ENCODE measurements at places on chromosomes 16 and 17.

DNA sequence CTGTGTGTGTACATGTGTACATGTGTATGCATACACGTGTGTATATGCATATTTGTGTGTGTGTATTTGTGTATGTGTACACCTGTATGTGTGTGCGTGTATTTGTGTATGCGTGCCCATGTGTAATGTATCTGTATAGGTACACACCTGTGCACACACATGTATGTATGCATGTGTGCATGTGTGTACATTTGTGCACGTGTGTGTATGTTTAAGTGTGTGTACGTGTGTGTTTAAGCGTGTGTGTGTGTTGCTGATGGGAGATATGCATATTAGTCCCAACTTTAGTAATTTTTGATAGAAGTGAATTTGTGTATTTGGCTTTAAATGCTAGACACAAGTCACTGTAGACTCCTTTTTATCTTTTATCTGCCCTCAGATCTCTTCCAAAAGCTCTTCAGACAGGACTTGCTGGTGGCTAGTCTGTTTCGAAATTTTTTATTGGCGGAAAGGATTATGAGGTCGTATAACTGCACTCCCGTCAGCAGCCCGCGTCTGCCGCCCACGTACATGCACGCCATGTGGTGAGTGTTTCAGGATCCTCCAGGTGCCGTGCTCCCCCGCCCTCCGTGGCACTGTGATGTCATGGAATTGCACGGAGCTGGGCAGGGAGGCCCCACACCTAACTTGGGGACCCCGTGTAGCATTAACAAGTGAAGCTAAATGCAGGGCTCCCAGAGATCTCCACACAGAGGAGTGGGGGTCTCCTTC, 168.8 kb upstream of the CHMP6 start:
- DNase-seq = no peak

DNA sequence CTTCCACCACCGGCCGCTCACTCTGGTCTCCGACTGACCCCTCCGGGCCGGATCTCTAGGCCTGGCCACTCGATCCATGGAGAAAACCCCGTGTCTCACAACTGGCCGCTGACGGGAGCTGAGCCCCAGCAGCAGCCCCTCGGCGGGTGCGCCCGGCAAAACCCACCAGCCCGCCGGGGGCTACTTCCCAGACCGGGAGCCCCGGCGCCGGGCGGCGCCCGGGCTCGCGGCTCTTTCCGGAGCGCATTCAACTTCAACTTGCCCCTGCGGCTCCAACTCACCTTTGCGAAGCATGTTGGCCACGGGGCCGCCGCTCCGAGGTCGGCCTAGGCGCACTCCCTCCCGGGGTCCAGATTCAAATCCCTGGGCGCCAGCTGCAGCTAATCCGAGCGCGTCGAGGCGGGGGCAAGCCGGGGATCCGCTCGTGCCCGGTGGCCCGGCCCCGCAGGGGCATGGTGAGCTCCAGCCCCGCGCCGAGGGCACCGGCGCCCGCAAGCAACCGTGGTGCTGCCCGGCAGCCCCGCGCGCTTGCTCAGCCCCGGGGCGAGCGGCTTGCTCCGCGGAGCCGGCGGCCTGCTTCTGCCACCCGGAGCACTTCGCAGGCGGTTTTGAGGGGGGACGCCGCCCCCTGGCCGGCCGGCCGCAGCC, 438 bp downstream of the RTN4RL1 start:
- DNase-seq = no peak

GRCh38 chr17:18187821-18188761, 4.5 kb downstream of the ALKBH5 start:
- DNase-seq = no peak

DNA sequence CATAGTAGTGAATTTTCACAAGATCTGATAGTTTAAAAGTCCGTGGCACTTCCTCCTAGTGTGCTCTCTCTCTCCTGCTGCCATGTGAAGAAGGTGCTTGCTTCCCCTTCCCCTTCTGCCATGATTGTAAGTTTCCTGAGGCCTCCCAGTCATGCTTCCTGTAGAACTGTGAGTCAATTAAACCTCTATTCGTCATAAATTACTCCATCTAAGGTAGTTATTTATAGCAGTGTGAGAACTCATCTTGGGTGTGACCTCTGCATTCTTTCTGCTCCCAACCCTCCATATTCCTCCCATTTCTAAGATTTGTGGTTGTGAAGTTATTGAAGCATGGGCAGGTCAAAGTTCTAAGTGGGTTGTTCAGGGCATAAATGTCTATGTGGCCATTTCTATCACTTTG, 62.1 kb upstream of the ADAMTS18 start:
- DNase-seq = no peak

- DNase-seq = no peak
Observed at GRCh38 chr16:77850636-77851333, 62.4 kb downstream of the VAT1L start.

GRCh38 chr17:62614142-62614541, 13.3 kb upstream of the MRC2 start:
- no peak for DNase-seq

- DNase-seq = no peak
Observed at GRCh38 chr17:49459401-49459984, 35.6 kb upstream of the NGFR start.

GRCh38 chr17:76927577-76927976, 59.4 kb downstream of the MGAT5B start:
- DNase-seq = no peak

DNA sequence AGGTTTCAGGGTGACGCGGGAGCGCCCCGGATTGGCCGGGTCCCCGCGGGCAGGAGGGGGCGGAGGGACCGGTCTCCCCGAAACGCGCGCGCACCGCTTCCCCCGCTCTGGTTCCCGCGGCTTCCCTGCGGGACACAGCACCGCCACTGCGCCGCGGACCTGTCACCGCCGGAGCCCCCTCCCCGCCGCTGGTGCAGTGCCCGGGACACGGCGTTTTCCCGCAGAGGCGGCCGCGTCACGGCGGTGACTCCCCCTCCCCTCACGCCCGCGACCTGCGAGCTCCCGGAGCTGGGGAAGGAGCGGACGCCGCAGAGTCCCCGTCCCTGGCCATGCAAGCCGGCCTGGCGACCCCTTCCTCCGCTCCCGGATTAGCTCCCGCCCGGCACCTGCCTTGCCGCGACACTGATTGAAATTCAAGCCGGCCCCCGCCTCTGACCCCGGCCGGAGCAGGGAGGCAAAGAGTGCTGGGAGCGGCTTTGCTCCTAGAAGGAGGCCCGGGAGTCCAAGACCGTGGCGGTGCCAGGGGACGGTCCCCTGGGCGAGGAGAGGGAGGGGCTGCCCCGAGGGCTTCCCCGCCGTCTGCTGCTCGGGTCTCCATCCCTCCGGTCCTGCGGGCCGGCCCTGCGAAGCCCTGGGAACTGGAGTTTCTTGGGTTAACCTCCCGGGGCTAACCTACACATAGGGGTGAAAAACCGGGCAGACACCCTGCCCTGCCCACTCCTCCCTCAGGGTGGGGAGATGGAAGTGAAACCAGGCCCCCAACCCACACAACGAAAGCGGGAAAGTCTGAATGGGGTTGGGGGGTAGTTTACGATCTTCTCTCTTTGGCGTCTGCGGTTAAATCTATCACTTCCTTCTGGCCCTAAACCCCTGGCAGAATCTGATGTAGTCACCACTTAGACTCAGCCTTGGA, 1.0 kb downstream of the RHBDL3 start:
- no peak for DNase-seq

GRCh38 chr17:55811536-55811935, 60.7 kb downstream of the PCTP start:
- DNase-seq = no peak

DNA sequence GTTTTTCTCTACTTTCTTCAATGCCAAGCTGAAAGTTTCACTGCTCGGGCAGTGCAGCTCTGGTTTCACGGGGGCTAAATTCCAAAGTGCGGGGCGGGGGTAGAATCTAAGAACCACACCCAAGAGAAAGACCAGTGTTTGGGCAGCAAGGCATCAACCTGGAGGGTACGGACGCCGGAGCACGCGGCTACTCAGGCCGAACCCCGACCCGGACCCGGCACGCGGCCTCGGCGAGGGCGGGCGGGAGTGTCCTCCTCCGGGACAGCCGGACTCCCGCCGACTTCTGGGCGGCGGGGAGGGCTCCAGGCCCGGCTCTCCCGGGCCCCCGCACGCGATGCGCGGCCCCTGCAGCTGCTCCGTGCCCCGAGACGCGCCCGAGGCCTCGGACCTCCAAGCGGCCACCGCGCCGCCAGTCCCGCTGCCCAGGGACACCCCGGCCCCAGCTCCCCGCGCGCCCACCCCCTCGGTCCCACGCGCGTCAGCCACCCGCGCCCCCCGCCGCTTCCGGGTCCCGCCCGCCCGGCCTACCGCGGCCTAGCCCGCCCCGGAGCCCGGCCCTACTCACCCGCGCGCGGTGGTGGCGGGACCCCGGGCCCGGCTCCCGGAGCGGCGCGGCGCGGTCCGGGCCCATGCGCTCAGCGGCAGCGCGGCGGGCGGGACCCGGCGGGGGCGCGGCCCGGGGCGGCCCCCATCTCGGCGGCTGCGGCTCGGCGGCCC, 561 bp downstream of the AXIN1 start:
- no peak for DNase-seq

- DNase-seq = no peak
Observed at GRCh38 chr16:61968242-61969076, 67.8 kb downstream of the CDH8 start.

DNA sequence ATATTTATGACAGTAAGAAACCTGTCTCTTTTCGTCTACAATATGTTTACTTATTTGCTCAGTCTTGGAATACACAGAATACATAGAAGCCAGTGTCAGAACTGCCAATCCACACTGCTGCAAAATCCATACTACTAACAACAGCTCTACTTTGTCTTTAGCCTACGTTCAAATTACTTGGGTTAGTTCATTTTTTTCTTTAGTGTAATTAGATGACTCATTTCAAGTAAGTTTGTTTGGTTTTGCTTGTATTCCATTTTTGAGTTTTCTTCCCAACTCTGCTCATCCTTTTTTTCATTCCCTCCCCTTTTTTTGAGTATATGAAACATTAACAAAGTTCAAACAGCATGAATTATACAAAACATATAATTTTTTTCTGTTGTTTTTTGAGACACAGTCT, 16.9 kb downstream of the CMC2 start:
- DNase-seq = no peak

DNA sequence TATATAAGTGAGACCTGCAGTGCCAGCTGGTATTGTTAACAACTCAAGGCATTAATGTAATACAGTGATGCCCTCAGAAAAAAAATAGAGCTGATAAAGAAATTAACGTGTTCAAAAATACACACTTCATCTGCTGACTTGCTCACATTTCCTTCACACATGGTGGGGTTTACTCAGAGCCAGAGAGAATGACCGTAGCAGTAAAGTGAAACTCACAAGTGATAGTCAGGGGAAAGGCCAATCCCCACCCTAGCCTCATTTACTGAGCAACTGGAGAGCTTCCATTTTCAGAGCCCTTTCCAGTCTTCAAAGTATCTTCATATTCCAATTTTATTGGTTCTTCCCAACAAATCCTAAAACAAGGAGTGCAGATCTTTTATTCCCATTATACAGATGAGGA, 74.0 kb upstream of the HLF start:
- no peak for DNase-seq

GRCh38 chr17:41777574-41778188, 8.8 kb downstream of the JUP start:
- no peak for DNase-seq

GRCh38 chr17:37701496-37701898, 43.4 kb downstream of the HNF1B start:
- DNase-seq = peak; percentile 19

- no peak for DNase-seq
Observed at GRCh38 chr17:40550608-40551007, 14.7 kb downstream of the CCR7 start.

GRCh38 chr17:38508954-38509771, 80.9 kb downstream of the ARHGAP23 start:
- DNase-seq = peak; percentile 77

DNA sequence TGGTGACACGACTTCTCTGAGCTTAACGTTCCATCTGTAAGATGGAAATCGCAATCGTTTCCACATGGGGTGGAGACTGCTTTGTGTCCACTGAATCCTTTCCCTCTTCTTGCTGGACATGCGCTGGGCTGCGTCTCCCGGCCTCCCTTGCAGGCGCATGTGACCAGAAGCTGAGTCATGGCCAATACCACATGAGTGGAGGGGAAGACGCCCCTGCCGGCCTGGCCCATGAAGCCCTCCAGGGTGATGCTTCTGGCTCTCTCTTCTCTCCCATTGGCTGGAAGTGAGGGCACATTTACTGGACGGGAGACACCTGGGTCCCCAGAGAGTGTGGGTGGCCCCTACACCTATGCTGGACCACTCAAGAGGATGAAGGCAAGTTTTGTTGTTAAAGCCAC, 71.1 kb downstream of the DYNLRB2 start:
- no peak for DNase-seq

DNA sequence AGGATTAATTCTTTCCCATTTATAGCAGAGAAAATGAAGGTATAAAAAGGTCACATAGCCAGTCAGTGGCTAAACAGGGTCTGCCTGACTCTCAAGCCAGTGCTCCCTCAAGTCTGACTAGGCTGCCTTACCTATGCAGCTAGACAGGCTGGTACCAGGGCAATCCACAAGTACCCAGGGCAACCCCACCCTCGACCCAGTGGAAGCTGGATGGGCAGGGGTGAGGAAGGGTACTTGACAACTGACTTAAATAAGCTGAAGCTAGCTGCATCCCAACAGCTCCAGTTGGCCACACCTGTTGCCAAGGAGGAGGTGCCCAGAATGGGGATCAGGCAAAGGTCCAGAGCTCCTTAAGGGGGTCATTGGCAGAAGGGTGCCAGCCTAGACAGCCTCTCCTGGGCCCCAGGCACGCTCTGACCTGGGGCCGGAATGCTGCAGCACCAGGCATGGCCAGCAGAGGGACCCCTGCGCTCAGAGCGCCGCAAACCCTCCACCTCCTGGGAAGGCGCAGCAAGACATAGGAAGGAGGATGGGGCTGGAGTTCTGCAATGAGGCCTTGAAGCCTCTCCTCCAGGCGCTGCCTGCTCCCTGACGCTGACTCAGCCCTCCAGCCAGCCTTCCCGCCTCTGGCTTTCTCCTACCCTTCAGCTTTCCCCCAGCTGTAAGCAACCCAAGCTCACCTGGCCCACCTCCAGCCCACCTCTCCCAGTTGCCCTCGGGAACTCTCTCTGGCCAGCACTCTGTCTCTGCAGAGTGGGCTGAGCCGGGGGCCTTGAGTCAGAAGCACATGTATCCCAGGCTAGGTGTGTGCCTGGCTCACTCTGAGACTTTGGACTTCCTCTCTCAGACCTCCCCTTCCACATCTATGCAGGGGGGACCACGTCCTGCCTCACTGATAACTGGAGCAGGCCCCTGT, 28.8 kb downstream of the MPP2 start:
- DNase-seq = peak; percentile 54

GRCh38 chr17:82767041-82767754, 15.3 kb downstream of the TBCD start:
- no peak for DNase-seq

- DNase-seq = no peak
Observed at GRCh38 chr17:38717139-38717745, 12.2 kb downstream of the MLLT6 start.

DNA sequence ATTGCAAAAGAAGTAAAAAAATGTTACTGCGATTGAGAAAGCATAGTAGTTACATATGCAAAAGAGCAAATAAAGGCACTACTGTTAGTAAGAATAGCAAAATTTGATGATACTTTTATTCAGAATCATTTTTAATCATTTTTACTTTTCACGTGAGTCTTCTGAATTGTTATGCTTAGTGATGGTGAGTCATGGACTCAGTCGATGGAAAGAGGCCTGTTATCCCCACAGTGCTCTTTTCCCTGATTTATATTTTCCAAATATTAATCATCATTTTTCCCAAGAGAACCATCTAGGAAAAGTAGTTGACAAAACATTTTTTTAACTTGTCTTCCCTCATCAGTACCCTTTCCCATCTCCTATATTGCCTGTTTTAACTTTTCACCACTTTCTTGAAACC, 181.1 kb downstream of the CHD9 start:
- DNase-seq = no peak

- DNase-seq = no peak
Observed at GRCh38 chr17:49108318-49108717, 24.3 kb upstream of the B4GALNT2 start.

Data from stimulated activated CD4-positive, alpha-beta T cell treated with anti-CD3 and anti-CD28 coated beads, Interleukin-1b, Interleukin-23, amount 100 ng/mL, for 24 hours (primary cell).